GM04503 (cell line): ENCODE measurements at places on chromosomes 13 and 19.

- DNase-seq: peak; percentile 58
These were observed 1.6 kb downstream of the PKN1 start for GRCh38 chr19:14434543-14435319.

GRCh38 chr13:39777021-39777420, 121.6 kb downstream of the COG6 start:
- DNase-seq: no peak

GRCh38 chr13:97549201-97549600, 115.2 kb downstream of the RAP2A start:
- no peak for DNase-seq

GRCh38 chr13:80591976-80592740, 251.2 kb upstream of the SPRY2 start:
- DNase-seq: no peak

- no peak for DNase-seq
These were observed 68.6 kb downstream of the STK24 start for GRCh38 chr13:98508280-98508679.

DNA sequence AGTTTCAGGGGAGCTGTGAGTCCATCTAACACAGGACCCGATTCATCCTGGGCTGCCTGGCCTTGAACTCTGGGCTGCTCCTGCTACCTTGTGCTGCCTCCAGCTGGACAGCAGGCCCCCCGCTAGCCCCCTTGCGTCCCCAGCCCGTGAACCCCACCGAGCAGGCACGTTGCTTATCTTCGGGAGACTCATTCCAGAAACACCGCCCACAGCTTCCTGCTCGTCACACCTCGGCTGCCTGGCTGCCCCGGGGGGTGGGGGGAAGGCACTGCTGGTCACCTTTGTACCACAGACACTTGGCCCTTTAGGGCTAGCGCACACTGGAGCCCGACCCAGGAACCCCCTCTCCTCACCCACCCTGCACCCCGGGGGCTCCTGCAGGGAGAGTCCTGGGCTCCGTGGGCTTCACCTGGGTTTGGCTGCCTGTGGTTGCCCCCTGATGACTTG, 48.1 kb downstream of the CRTC1 start:
- DNase-seq: no peak

- no peak for DNase-seq
These were observed 5.8 kb downstream of the RAB20 start for GRCh38 chr13:110555601-110556223.

- no peak for DNase-seq
These were observed 1.5 kb downstream of the RGCC start for GRCh38 chr13:41458761-41459431.

GRCh38 chr19:22945560-22945959, 57.4 kb downstream of the ZNF728 start:
- no peak for DNase-seq

DNA sequence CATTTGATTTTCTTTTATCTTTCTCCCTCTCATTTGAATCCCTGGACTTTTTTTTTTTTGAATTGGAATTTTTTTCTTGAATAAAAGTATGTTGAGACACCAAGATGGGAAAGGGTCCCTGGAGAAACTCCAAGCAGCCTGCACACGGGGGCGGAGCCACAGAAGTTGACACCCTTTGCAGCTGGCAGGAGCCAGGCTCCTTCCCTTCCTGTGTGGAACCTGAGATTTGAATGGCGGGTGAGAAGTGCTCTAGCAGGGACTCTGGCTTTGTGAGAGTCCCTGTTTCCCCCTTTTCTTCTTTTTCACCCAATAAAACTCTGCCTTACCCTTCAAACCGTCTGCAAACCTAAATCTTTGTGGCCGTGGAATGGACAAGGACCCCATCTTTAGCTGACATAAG, 1381.0 kb upstream of the MIR17HG start:
- no peak for DNase-seq

DNA sequence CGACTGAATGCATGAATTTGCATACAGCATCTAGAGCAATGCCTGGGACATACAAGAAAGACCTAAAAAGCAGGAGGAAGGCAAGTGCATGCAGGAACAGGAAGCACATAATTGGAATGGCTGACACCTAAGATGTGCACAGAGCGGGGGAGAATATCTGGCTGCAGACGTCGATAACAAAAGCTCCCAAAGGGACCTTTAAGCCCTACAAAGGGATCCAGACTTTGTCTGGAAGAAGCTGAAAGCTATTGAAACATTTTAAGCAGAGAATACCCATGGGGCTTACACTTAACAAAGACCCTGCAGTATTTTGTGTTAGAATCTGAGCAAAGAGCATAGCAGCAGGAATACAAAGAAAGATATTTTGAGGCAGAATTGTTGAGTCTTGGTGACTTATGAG, 107.4 kb upstream of the CLDN10 start:
- no peak for DNase-seq

DNA sequence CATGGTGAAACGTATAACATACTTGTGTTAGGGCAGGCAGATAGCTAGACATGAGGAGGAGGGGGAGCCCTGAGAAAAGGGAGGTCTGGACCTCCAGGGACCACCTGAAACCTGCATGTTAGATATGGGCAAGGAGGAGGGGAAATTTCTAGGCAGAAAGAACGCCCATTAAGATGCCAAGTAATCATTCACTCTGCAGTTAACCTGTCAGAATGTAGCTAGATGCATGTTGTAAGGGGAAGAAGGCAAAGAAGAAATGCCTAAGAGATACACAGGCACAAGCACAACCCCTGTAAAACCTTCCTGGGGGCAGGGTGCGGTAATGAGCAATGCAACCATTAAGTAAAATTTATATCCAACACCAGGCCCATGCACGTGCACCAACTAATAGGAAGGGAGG, 1055.3 kb upstream of the SPRY2 start:
- no peak for DNase-seq

GRCh38 chr13:112220296-112220875, 153.4 kb downstream of the SOX1 start:
- DNase-seq: no peak

GRCh38 chr19:1648920-1649541, 3.4 kb downstream of the TCF3 start:
- no peak for DNase-seq

DNA sequence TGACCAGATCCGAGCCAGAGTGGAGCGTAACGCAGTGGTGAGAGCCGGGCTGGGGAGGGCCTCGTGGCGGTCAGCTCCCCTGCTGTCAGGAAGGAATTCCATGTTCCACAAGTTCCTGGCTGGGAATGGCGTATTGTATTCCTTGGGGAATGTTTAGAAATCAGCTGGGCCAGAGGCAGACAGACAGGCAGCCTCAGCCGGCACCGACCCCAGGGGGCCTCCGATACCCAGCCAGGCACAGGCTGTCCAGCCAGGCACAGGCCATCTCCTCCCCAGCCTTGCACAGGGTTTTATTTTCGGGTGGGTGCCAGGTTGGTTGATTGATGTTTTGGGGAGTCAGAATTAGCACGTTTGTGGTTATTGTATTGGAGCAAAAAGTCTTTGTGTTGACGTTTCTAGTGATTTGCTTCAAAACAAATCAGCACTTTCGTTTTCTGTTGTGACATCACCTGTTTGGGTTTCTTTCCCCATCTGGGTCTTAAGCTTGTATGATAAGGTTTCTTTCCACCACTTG, 126.6 kb upstream of the MCF2L start:
- no peak for DNase-seq

DNA sequence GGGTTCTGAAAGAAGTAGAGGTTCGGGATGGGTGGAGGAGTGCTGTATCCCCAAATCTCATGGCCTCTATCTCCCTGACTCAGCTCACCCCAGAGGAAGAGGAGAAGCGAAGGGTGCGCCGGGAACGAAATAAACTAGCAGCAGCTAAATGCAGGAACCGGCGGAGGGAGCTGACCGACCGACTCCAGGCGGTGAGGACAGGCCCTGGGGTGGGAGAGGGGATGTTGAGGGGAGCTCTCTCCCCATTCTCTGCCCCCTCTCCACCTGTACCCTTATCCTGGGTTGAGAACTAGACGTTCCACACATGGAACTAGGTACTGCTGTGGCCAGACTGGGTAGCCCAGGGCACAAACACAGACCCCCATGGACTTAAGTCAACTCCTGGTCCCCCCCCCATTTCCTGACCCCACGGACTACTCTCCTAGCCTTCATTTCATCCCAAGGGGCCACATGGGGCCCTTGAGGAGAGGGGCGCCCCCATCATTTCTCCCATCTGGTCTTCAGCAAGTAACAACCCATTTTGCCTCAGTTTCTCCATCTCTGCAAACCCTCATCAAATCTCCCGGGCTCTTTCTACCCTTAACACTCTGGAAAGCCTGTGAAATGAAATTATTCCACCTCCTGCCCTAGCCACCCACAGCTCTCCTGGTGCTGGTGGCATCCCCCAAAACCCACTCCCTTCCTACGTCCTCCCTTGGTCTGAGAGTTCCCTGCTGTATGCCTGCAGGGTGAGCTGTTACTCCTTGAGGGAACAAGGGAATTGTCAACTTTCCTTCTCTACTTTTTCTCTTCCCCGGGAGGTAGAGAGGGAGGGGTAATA, 3.5 kb downstream of the FOSB start:
- DNase-seq: no peak

DNA sequence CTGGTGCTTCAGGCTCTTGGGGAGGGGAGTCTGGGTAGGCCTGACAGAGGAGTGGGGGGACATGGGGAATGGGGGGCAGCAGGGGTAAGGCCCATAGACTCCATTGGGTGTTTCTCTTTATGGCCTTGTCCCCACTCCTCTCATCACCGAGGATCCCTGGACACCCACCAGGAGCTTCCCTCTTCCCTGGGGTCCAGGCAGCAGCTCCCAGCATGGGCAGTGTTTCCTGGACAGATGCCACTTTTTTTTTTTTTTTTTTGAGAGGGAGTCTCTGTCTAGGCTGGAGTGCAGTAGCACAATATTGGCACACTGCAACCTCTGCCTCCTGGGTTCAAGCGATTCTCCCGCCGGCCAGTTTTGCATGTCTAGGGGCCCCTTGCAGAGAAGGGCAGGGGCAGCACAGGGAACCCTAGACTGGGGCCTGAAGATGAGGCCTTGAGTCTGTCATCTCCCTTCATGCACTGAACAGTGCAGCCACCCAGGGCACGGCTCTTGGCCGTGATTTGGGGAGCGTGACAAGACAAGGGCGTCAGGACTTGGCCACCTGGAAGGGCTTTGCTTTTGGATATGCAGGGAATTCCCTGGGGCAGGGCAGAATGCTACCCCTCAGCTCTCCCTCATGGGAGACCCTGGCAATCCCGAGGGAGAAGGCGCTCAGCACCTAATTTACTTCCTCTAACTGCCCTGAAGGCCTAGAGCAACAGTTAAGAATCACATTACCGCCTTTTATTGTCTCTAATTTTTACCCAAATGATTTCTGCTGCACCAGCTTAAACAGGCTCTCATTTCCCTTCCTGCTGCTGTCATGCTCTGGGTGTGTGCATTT, 213.9 kb upstream of the ZNF536 start:
- DNase-seq: no peak

- DNase-seq: no peak
These were observed 2.2 kb downstream of the TJP3 start for GRCh38 chr19:3710265-3710812.

DNA sequence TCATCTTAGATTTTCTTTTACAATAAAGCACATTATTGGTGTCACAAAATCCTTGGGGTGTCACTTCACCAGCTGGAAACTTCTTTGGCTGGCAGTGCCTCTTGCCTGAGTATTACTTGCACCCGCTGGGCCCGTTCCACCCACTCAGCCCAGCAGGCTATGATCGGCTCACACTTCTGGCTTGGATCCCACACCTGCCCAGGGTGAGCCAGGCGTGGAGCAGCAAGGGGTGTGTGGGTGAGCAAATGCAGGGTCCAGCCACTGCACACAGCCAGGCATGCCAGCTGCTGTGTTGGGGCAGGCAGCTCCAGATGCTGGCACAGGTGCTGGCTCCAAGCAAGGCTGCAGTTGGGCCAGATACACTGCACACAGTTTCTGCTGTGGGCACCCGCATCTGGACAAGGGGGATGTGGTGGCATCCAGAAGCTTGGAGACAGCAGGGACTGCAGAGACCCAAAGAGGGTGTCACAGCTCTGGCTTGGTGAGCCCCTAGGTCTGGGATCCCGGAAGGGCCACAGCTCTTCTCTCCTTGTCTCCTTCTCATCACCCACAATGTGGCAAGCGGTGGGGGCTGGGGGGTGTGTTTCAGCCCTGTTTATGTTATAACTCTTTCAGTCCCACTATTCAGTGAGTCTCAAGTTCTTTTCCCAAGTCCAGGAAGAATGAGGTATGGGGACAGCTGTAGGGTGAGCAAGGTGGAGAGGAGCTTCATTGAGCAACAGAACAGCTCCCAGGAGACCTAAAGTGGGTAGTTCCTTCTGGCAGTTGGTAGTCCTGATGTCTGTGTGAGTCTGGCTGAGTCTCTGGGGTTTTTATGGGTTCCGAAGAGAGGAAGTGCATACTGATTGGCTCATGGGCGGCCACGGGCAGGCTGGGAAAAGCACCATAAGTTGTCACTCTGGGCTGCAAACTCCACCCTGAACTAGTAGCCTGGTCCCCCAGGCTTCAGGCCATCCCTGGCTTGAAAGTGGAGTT, 25.3 kb upstream of the TBC1D4 start:
- DNase-seq: no peak

DNA sequence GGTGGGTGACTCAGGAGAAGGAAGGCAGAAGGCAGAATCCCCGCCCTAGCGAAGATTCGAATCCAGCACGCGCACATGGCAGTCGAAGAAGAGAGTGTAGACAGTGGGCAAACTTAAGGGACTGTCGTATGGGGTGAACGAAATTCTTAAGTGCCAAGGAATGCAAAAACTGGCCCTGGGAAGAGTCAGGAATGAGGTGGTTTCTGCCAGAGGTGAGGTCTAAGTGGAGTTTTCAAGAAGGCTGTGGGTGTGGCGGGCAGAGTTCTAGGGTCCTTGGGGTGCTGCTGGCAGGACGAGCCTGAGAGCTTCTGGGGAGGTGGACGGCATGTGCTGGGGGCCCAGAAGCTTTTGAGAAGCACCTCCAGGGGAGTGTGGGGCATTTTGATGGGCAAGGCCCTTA, 63.9 kb upstream of the RNF113B start:
- no peak for DNase-seq

- DNase-seq: no peak
These were observed 32.7 kb upstream of the DCLK1 start for GRCh38 chr13:36163809-36164308.

DNA sequence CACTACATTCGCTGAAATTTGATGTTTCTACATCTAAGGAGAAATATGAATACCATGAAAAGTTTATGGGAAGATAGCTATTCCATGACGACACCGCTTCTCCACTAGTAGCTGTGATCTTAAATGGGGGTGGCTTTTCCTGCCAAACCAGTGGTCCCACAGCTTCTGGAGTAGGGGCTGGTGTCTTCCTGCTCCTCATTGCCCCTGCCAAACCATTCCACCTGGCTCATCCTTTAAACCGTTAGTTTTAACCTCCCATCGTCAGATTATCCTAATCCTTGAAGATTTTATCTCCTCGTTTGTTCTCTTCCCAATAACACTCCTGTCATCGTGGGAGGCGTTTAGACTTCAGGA, 568 bp upstream of the ZNF230 start:
- DNase-seq: no peak

GRCh38 chr19:55376241-55376933, at the start of gene TMEM190:
Gene TMEM190 (plus strand): TSS chr19:55376826. CDS start chr19:55376854, 28 bp downstream.
- DNase-seq: no peak
